ENCODE measurements at places on chromosomes 3 and 15.

GRCh38 chr3:16462679-16463078 is 50.8 kb downstream of the RFTN1 start:
- DNase-seq = no peak

DNA sequence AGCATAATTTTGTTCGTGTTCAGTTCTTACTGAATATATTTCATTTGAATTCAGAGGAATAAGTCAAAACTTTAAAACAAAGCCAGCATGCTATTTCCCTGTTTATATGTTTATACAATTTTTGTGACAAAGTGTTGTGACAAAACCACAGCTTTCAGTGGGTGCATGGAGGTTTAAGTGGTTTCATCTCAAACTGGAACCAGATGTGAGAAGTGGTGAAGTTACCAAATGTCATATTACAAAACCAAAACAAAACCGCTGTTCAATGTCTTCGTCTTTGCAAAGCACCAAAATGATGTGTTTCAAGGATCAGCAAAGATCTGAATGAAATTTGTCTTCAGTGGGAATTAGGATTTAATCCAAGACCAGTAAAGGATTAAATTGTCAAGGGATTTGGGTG is 59.3 kb upstream of the OSTN start:
- DNase-seq = no peak

- DNase-seq = no peak
Observed at GRCh38 chr3:184857099-184857498, 45.1 kb downstream of the VPS8 start.

- no peak for DNase-seq
Observed at GRCh38 chr3:122349171-122349570, 24.1 kb downstream of the CSTA start.

GRCh38 chr3:42501681-42502428 is 588 bp upstream of the VIPR1 start:
- DNase-seq = peak; percentile 71

DNA sequence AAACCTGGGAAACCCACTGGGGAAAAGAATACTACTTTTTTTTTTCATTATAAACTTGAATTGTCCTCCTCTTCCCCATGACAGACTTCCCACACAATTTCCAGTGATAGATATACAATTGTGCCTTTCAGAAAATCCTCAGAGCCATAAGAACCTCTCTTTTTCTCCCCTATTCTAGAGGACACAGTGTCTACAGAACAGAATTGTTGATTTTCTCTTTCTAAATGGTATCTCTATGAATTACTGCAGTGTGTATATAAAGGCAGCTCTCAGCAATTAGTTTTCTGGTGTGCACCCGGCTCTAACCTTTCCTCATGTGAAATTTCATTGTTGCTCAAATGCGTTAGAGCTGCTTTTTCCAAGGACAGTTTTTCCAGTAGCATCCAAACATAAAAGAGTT is 430.1 kb downstream of the TUSC7 start:
- DNase-seq = no peak

DNA sequence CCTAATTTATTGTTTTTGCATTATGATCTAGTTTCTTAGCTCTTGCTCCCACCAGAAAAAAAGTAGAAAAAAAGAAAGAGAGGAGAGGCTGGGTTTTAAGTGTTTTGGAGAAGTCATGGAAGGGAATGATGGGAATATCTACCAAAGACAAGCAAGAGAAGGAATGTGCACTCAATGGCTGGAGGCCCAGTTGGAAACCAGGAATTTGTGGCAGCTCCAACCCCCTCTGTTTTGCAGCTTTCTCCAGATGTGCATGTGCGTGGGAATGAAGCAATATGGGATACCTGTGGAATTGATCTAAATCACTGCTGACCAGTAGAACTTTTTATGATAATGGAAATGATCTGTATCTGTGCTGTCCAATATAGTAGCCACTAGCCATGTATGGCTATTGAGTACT is 27.1 kb downstream of the EIF2AK4 start:
- no peak for DNase-seq

- DNase-seq = no peak
Observed at GRCh38 chr3:10213156-10213792, 35.0 kb upstream of the TATDN2 start.

DNA sequence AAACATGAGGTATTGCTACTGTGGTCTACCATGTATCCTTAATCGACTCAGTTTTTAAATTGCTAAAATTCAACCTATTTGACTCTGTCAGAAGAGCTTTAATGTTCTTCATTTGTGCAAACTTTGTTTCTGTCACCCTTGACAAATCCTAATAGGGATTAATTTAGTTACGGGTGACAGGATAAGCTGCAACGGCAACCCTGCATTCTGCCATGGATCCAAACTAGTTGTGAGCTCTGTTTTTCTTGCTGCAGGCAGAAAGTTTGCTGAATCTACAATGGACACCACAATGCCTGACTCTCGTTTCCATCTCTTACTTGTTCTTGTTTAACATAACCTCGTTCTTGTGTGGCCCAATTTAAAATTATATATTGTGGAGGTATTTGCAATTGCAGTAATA is 352.3 kb downstream of the ROBO2 start:
- no peak for DNase-seq

DNA sequence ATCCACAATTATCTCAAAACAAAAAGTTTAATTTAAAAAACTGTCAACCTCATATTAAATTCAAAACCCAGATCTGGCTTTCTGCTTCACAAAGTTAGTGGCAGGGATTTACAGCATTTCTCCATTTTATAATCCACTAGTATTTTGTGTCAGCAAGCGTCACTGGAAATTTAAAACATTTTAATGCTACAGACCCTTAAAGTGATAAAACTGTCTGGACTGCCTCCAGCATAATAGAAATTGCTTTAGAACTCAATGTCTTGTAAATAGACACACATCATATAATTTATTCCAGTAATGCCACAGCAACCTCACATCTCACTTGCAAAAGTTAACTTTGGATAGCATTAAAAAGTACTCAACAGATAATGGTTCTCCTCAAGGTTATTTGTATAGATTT is 116.1 kb downstream of the ULK4 start:
- DNase-seq = no peak

- DNase-seq = no peak
Observed at GRCh38 chr15:85614059-85614458, 180.7 kb downstream of the KLHL25 start.

DNA sequence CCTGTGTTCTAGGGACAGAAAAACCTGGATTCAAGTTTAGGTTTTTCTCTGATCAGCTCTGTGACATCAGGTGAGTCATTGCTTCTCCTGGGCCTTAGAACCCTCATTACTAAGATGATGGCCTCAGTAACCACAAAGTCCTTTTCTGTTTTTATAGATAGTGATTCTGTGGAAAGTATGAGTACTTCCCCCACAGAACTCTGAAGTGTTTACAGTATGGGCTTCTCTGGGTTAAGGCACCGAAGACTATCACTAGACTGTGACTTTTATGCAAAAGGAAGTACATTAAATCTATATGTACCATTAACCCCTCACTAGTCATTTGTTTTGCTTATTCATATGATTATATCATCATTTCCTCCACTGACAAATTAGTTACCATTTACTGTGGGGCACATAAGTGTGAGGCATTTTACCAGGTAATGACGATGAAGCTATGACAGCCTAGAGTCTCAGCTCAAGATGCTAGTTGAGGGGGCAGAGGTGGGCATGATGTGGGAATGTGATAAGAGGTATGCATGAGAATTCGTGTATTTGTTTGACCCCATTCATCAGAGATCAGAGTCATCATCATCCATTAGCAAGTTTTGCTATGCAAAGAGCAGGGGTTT is 15.0 kb upstream of the RORA start:
- DNase-seq = peak; percentile 33

DNA sequence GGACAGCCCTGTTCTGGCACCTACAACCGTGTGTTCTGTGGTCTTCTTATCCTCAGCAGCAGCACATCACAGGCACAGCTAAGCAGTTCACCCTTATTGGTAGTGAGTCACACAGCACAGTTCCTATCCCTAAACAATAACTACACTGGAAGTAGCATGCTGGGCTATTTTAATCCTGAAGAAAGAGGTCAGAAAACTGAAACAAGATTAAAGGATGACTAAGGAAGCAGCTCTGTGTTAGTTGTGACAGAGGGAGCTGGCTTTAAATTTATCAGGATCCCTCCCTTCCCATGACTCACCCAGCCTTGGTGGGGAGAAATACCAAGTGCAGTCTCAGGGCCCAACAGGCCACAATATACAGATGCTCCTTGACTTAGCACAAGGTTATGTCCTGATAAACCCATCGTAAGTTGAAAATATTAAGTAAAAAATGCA is 144.3 kb downstream of the ERC2 start:
- no peak for DNase-seq

GRCh38 chr15:92655178-92655995 is at the start of gene FAM174B:
Gene FAM174B, minus strand, starts transcription at chr15:92655775.
- DNase-seq = peak; percentile 61

DNA sequence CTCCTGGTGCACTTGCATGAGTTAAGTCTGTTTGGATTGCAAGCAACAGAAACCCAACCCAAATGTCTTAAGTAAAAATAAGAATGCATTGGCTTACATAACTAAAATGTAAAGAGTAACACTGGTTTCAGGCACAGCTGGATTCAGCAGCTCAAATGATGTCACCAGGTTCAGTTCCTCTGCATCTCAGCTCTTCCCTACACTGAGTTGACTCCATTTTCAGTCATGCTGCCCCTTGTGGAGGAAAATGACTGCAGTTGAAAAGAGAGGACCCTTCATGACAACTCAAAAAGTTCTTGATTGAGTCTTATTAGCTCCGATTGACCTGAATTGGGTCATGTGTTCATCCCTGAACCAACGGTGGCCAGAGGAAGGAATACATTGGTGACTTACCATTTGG is 138.5 kb upstream of the ABI3BP start:
- DNase-seq = no peak

DNA sequence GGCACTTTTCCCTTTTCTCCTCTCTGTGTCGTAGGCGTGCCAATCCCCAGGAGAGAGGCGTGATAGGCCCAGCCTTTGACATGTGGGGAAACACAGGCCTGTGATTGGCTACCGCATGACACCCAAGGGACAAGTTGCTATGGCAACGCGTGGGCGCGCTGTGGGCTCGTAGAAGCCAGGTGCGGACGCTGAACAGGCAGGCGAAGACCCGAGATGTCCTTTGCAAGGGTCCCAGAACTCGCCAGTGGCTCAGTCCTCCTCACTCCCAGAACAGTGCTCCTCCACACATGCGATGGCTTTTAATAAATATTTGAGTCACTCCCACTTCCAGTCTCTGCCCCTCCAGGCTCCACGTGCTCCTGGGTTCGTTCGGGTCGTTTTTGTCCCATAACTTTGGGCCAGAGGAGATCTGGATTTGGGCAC is 4.2 kb downstream of the SLC51B start:
- DNase-seq = peak; percentile 94

- DNase-seq = no peak
Observed at GRCh38 chr3:110806924-110807323, 264.7 kb upstream of the NECTIN3 start.

DNA sequence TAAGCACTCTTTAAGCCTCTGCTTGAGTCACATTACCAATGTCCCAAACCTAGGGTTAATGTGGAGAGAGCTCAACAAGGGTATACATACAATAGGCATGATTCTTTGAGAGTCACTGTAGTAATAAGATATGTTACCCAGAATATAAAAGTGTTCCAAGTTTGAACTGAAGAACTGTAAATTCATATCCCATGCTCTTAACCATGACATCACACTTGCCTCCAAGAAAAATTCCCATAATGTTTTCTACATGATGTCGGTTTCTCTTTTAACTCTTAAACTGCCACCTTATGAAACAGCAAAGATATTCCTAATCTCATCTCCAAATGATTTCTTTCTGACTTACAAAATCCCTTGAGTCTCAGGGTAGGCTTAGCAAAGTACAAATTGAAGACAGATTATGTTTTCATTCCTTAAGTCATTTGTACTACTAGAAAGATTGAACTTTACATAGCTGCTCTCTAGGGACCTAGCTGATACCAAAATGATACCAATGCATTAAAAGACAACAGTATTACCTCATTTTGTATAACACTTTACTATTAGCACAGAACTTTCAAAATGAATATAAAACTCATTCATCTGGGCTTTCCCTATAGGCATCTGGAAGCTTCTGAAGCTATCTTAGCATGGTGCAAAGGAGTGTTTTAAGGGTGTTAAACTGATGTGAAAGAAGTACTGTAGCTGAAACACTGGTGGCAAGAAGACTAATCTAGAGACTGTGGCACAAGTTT is 127.1 kb downstream of the KCNMB2 start:
- no peak for DNase-seq

- no peak for DNase-seq
Observed at GRCh38 chr15:35618260-35619188, 72.6 kb upstream of the DPH6 start.

GRCh38 chr3:11915621-11916424 is 69.1 kb upstream of the TAMM41 start:
- no peak for DNase-seq

- no peak for DNase-seq
Observed at GRCh38 chr15:77468896-77469295, 48.2 kb downstream of the HMG20A start.

GRCh38 chr3:172208586-172209332 is 169.4 kb downstream of the FNDC3B start:
- DNase-seq = no peak

GRCh38 chr3:188513662-188514328 is 359.8 kb downstream of the LPP start:
- no peak for DNase-seq

- DNase-seq = no peak
Observed at GRCh38 chr3:98027085-98027446, 8.0 kb downstream of the GABRR3 start.

DNA sequence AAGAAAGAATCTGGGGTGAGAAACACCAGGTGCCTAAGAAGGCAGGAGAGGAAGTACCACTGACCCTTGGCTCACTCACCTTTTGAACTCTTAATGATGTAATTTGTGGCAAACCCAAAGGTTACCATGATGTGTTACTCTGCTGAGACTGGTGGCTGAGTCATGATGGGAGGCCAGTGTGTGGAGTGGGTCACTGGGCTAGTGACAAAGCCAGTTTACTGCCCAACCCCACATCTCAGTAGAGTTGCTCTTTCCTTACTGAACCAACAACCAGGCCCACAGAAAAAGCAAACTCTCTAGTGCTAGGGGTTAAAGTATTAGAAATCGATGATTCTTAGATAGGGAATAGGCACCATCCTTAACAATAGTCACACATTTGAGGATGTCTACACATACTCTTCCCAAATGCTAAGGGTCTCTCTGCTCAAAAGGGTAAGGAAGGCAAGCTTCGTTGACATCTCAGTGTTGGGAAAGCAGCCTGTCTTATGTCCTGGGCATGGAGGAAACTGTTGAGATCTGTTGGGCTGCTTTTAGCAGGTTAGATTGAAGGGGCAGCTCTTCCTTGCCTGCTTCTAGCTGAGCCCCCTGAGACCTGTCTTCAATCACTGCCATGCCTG is 3.1 kb downstream of the RBP2 start:
- no peak for DNase-seq

Data from activated CD4-positive, alpha-beta T cell treated with anti-CD3 and anti-CD28 coated beads for 48 hours (primary cell).